Myocyte (in vitro differentiated cells): ENCODE measurements at places on chromosomes 3 and 15. TPM values are rescaled to one million over a fixed set of nuclear protein-coding genes. Genes with fewer than 3 reads are reported as not detected.

Gene WNT7A
- not detected in 2 replicates for total RNA-seq

Gene RAD18
- total RNA-seq: 7.7 and 17.4 TPM in 2 replicates

Gene MYRIP
- total RNA-seq: 0.10 and 0.27 TPM in 2 replicates

Gene PAK6
- 0.21 and 0.48 TPM in 2 replicates for total RNA-seq

Gene WDR93
- total RNA-seq: not detected in 2 replicates

Gene ITIH3
- total RNA-seq: not detected in 2 replicates

Gene RLBP1
- total RNA-seq: not detected in 2 replicates

Gene C3orf20
- not detected in 2 replicates for total RNA-seq

Gene PAQR9
- total RNA-seq: not detected in 2 replicates

DNA sequence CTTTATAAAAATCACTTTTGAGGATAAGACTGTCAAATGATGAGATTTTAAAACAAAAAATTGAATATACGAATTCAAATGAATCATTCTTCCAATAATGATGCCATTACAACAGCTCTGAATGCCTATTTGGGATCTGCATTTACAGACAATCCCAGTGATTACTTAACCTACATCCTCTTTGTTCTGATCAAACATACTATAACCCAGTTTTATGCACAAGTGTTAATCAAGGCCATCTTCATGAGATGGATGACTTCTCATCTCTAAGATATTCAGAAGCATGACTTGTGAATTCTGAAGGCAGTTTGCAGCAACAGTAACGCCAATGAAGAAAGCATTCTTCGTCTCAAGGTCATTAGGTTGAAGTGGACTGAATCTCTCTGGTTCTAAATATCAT lies 90.3 kb upstream of the MEX3B start:
- no peak for DNase-seq

DNA sequence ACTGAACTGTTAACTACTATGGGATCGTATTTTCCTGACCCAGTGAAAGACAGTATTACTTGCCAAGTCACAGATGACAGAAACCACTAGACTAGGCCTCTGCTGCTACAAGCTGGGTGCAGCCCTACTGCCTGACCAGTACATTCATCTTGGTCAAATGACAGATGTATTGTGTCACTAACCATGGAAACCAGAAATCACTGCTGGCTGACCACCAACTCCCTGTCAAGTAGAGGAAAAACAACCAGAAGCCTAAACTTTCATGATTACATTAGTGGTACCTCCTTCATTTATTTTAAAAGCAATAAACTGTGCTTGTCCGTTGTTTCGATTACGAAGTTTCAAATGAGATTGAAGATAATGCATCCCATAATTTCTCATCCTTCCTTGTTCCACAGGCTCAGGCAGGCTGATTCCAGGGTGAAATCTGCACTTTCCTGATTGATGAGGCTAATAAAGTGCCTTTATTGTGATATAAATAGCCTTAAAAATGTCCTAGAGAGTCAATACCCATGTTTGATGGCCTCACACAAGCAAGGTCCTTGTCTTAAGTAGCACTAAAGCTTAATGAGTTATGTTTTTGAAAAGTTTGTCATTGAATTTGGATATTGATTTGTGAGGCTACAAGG lies 309.7 kb downstream of the LSAMP start:
- peak; percentile 92 for DNase-seq

GRCh38 chr3:21752749-21753347 lies 1.8 kb upstream of the ZNF385D start:
- DNase-seq: peak; percentile 79

- no peak for DNase-seq
These were observed 4.8 kb downstream of the KLF13 start for GRCh38 chr15:31331389-31331788.

DNA sequence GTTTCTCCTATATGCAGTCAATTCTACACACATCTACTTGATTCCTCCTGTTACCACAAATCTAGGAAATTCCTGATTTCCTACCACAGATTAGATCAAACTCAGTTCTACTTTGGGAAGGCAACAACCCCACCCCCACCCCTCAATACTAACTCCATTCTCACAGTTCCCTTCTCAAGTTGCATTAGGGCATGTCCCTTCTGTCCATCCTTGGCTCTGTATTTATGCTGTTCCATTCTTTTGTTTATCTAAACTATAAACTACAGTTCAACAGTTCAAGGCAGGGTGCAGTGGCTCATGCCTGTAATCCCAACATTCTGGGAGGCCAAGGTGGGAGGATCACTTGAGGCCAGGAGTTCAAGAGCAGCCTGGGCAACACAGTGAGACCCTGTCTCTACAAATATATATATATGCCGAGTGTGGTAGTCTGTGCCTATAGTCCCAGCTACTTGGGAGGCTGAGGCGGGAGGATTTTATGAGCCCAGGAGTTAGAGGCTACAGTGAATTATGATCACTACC lies 25.2 kb upstream of the IMPDH2 start:
- no peak for DNase-seq

GRCh38 chr3:193563426-193563825 lies 8.7 kb upstream of the ATP13A4 start:
- DNase-seq: no peak

DNA sequence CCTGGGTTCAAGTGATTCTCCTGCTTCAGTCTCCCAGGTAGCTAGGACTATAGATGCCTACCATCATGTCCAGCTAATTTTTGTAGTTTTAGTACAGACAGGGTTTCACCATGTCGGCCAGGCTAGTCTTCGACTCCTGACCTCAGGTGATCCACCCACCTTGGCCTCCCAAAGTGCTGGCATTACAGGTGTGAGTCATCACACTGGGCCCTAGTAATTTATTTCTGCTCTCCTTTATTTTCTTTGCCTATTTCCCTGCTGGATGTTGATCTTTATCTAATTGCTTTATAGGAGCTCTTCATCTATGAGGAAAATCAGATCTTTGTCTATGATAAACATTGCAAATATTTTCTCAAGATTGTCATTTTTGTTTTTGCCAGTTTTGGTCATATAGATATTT lies 31.7 kb downstream of the UQCC5 start:
- no peak for DNase-seq

DNA sequence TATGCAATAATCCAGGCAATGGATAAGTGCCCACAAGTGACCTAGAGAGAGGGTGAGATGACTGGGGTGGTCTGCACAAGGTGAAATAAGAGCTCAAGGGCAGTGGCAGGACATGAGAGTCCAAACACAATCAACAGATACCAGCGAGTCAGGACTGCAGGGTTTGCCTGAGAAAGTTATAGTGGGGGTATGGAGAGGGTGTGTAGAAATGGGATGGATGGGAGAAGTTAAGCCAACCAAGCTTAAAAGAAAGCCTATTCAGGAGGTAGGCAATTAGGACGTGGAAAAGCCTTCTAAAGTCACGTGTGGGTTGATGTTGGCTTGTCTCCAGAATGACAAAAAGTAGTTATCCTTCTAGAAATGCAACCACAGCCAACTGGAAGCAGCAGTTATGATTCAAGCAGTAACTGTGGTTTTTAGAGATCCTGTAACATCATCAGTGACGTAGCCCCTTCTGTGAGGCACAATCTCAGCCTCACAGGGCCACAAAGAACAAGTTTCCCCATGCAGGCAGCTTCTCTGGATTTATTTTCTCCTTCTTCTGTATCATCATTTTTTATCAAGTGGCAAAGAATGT lies 56.1 kb downstream of the FAM174B start:
- peak; percentile 54 for DNase-seq

GRCh38 chr3:20696388-20697150 lies 510.6 kb upstream of the SGO1 start:
- no peak for DNase-seq

- no peak for DNase-seq
These were observed 26.9 kb downstream of the MAP1A start for GRCh38 chr15:43544266-43544665.

- peak; percentile 24 for DNase-seq
These were observed 525.1 kb upstream of the GOLIM4 start for GRCh38 chr3:168620854-168621253.

DNA sequence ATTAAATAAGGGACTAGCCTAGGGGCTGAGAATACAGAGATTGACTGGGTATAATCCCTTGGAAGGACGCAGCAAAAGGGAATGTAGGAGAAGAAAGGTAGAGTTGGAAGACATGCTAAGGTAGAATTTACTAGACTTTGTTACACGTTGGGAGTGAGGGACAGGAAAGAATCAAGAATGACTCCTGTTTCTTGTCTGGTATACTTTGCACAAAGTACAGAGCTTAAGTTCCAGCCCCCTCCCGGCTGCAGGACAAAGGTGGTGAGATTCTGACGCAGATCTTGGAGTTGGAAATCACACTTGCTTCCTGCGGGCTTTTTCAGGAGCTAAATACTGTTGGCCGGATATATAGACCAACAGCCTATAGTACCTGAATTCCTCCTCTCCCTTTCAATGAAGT lies 895 bp downstream of the HYKK start:
- no peak for DNase-seq

DNA sequence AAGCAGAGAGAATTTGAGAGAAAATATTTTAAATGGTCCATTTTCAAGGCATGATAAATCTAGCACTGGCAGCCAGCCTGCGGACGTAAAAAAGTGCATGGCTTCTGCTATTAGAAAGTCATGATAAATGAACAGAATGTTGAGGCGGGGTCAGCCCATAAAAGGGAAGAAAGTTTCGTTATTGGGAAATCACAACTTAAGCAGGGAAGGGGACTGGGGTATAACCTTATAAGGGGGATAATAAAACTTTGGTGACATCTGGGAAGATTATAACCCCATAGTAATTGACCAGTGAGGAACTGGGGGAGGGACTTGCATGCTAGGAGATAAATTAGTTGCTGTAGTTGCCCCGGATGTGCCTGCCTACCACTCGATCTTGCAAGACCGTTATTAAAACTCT lies 88.4 kb upstream of the PLSCR4 start:
- DNase-seq: no peak

DNA sequence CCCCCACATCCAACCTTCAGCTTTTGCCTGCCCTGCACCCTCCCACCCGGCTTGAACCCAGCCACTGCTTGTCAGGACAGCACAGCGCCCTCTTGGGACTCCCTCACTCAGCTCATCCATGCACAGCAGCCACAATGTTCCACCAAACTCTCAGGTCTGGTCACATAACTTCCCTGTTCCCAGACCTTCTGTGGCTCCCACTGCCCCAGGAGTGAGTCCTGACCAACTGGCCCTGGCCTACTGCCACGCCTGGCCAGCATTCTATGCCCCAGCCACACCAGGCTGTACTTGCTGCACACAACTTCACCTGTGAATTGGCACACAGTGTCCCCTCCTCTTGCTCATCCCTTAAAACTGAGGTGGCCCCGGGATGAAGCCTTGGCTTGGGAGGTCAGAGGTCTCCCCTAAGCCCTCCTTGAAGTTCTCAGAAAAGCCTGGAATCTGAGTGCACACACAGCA lies 21.0 kb downstream of the PLXNB1 start:
- DNase-seq: no peak

GRCh38 chr15:70054366-70054765 lies 43.4 kb downstream of the TLE3 start:
- no peak for DNase-seq

DNA sequence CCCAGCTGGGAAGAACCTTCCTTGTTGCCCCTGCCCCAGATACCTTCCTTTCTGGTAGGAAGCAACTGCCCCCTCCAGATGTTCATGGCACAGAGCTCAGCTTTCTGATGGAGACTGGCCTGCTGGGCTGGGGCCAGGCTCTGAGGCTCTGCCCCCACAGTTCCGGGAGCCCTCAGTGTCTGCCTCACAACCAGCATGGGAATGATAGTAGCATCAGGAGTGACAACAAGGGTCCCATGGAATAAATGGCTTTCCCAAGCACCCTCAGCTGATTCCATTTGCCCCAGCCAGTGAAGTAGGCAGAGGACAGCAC lies 65.6 kb upstream of the IQSEC1 start:
- no peak for DNase-seq

GRCh38 chr3:65836047-65836446 lies 202.7 kb downstream of the MAGI1 start:
- DNase-seq: peak; percentile 23

DNA sequence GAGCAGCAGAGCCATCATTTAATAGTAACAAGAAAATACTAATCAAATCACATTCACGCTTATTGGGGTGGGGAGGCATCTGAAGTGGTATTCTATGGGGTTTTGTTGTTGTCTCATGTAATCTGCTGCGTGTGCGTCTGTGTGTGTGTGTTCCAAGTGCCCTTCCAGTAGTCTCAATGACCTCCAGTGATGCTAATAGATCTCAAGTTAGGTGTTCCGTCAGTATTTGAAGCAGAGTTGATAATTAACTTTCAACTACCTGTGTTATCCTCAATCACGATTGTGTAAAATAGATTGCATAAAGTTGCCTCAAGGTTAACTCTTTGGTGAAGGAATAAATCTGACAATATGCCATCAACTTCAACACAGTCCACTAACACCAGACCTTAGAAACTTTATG lies 375.0 kb downstream of the MECOM start:
- DNase-seq: no peak

GRCh38 chr15:90301707-90302300 lies 36.3 kb downstream of the NGRN start:
- no peak for DNase-seq

DNA sequence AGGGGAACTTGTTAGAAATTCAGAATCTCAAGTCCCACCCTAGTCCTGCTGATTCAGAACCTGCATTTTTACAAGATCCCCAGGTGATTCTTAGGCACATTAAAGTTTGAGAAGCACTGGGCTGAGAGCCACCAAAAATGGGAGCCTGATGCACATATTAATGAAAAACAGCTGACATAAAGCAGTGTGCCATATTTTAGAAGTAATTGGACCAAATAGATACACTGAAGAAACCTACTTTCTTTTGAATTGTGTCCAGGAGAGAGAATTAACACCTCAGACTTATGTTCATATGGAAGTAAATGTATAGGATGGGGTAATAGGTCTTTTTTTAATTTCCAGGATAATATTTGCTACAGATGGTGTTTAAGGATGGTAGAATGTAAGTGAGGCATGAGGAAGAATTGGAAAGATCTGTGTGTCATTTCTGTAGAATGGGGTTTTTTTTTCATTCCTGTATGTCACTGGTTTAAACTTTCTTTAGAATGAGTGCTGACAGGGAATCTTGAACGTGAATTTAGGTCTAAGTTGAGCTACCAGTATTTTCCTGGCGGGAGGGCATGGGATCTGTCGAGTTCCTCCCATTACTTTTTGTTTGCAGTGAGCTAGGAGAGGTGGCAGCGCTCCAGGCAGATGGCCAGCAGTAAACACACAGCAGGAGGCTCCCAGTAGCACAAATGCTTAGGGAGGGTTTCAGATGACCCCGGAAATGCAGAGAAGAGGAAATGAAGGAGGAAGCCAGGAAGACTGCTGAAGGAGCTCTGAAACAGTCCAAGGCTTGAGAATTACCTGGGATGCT lies 185.6 kb downstream of the PLCL2 start:
- peak; percentile 20 for DNase-seq

GRCh38 chr3:154783521-154783931 lies 296.6 kb upstream of the MME start:
- no peak for DNase-seq

- DNase-seq: no peak
These were observed 18.6 kb downstream of the IQSEC1 start for GRCh38 chr3:13054341-13055285.
